Kidney (tissue), 22 donors: ENCODE measurements at places on chromosomes 13 and 19. TPM values are rescaled to one million over a fixed set of nuclear protein-coding genes. Genes with fewer than 3 reads are reported as not detected.
A peak's percentile ranks its signal among the peaks of the same experiment; 100 is the strongest.

DNA sequence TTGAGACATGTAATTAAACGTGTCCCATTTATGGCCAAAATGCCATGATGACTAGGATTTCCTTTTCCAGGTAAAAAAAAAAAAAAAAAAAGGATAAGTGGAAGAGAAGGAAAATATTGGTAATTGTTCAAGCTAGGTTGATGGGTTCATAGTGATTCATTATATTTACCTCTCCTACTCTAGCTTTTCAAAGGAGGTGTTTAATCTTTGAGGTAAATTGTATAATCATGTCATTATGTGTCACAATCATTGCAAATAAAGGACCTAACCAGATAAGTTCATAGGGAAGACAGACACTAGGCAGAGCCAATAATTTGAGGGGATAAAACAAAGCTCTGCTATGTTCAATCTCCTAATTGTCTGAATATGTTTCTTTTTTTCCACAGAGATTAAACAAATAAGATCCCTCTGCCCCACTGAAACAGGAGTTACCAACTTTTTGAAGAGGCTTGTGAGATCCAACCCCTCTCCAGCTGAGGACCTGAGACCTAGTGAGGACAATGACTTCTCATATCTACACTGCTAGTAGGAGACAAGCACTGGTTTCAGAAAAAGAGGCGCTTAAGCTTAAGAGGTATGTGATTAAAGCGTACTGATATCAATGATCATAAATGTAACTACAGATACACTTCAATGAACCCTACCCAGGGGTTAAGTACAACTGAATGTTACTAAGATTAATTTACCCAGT is 61.4 kb downstream of the USP12 start:
- no peak for DNase-seq

- no peak for DNase-seq
Measured at GRCh38 chr19:4115050-4115817, 8.7 kb downstream of the MAP2K2 start.

- no peak for DNase-seq
Measured at GRCh38 chr19:48442116-48443035, 3.4 kb upstream of the GRWD1 start.

The CCDC159 gene
- total RNA-seq: 28.9 TPM

DNA sequence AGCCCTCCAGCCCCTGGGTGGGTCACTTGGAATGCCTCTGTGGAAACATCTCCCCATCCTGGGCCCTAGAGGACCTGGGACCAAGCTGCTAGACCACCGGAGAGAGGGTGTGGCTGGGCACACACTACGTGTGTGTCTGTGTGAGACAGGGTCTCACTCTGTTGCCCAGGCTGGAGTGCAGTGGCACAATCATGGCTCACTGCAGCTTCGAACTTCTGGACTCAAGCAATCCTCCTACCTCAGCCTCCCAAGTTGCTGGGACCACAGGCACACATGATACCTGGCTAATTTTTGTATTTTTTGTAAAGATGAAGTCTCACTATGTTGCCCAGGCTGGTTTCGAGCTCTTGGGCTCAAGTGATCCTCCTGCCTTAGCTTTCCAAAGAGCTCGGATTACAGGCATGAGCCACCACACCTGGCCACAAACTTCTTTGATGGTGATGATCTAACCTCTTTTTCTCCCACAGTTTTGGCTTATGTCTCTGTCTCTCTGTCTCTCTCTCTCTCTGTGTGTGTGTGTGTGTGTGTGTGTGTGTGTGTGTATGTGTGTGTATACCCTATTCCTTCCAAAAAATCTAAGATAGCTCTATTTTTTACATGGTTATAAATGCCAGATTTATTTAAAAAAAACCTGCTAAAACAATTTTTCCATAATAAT is 32.1 kb upstream of the SLC7A9 start:
- DNase-seq: no peak

DNA sequence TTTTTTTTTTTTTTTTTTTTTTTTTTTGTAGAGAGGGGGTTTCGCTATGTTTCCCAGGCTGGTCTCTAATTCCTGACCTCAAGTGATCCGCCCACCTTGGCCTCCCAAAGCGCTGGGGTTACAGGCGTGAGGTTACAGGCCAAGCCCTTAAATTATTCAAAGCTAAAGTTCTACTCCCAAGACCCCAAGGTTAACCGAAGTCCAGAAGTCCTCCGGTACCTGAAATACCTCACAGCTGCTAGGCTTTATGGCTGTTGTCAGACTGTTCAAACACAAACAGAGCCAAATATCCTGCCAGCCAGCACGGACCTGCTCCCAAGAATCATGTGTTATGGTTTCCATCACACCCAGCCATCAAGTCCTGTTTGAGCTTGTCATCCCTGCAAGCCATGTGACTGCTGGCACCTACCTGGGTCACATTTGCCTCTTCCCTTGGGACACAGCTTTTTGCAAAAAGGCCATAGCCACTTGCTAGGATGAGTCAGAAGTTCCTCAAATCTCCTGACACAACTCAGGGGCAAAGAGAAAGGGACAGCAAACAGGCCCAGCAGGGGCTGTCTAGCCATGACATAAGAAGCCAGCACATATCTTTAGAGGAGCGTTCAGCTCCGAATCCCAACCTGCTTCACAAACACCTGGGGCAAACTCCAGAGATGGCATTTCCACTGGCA is 129.9 kb downstream of the FOXO1 start:
- DNase-seq: no peak

- DNase-seq: no peak
Measured at GRCh38 chr19:15118789-15119494, 11.7 kb downstream of the SYDE1 start.

- peak; percentile 84 for DNase-seq
Measured at GRCh38 chr19:35153701-35154524, 622 bp upstream of the FXYD5 start.

- no peak for DNase-seq
Measured at GRCh38 chr19:7916955-7917266, 2.3 kb downstream of the TGFBR3L start.

DNA sequence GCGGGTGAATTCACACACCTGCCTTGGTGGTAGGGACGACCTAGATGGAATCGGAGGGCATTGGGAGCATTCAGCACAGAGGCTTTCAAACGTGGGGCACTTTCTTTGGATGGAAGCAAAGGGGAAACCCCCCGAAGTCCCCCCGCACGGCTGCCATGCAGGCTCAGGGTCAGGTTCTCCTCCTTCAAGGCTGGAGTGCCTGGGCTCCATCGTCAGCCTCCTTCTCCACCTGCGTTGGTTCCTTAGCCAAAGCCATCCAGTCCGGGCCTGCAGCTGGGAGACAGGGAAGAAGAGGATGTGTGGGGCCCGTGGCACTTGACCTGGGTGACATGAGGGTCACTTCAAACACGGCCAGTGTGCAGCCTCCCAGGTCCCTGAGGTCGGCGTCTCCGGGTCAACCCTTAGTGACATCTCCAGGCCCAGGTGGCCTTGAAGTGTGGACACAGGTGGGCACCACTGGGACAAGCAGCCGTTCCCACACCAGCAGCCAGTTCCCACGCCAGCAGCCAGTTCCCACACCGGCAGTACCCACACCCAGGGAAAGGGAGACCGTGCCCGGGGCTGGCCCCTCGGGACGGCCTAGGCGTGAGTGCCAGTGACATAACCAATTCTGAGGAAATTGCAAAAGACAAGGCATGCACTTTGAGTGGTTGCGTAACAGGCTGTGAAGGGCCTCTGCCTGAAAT is 116.0 kb downstream of the SOX1 start:
- DNase-seq: no peak

GRCh38 chr19:12095111-12095790 is 30.7 kb downstream of the ZNF844 start:
- no peak for DNase-seq

DNA sequence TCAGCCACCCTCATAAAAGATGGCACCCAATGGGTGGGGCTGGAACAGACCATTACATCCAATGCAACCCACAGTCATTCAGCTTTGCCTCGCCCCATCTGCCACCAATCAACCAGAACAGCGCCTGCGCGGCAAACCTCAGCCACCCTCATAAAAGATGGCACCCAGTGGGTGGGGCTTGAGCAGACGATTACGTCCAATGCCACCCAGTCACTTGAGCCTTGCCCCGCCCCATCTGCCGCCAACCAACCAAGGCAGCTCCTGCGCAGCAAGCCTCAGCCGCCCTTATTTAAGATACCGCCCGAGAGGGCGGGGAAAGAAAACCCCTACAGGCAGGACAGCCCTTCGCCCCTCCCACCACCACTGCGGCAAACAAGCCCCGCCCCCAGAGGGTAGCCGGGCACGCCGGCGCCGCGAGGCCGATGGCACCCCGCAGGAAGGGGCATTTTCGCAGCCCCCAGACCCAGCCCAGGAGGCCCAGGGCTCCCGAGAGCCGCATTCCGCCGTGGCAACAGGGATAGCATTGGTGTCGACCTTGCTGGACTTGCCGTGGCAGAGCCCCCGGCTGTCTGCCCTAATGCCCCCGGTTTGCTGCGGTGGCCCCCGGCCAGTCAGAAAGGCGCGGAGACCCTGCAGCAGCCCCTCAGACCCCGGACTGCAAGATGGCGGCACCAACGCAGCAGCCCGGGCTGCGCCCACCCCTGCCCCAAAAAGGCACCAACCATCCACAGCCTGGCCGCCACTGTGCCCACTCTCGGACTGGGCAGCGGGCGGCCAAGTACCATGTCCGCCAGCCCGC is 675 bp downstream of the PEG3 start:
- DNase-seq: peak; percentile 99

- no peak for DNase-seq
Measured at GRCh38 chr19:6602729-6603114, 11.8 kb upstream of the CD70 start.

The LILRB1 gene
- total RNA-seq: 10.9 TPM

DNA sequence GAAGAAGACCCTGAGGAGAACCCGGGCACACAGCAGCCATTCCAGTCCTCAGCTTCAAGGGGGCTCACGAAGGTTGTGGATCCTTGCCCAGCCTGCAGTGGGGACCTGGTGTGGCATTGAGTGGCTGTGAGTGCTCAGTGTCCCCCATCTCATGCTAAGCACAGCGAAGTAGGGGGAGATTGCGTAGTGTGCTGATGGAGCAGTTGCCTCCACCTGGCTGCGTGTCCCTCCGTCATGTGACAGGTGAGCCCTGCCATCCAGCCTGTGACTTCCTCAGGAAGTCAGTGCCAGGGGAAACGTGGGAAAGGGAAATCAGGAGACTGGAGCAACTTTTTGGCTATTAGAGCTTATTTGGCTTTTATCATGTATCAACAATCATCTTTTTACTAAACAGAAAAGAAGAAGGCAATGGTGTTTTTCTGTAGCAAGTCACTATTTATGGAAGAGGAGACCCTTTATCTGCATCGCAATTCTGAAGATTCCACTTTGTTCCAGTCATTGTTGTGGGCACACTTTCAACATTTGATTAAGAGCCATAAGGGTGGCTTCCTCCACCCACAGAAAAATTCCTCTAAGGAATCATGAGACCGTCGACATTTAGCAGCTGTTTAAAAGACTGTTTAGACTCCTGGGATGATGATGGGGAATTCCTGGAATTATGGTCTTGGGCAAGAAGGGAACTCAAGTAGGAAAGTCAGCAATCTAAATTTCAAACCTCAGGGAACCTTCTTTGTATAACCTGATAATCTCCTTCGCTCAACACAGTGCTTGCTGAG is 126.8 kb upstream of the SPATA13 start:
- DNase-seq: no peak

The BEST2 gene
- not detected for total RNA-seq

The FFAR3 gene
- not detected for total RNA-seq

The SPIB gene
- total RNA-seq: 1.1 TPM

DNA sequence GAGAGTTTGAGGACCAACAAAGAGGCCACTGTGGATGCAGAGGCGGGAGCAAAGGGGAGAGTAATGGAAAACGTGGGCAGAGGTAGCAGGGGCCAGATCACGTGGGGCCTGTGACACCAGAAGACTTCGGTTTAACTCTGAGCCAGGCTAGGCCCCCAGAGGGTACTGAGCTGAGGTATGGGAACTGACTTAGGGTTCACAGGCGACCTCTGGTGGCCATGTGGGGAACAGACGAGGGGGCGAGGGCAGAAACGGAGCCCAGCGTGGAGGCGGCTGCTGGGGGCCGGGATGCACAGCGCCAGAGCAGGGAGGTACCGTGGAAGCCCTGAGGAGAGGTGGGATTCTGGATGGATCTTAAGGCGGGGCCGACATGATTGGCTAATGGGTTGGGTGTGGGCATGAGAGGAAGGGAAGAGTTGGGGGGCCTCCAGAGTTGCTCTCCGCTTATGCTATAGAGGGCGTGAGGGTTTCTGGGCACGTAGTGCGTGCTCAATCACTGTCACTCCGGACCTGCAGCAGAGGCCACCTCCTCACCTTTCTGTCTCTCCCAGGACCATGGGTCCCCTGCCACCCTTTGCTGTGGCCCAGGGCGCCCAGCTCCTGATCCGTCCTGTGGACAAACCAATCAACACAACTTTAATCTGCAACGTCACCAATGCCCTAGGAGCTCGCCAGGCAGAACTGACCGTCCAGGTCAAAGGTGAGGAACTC is 13.7 kb downstream of the PVR start:
- DNase-seq: peak; percentile 74

DNA sequence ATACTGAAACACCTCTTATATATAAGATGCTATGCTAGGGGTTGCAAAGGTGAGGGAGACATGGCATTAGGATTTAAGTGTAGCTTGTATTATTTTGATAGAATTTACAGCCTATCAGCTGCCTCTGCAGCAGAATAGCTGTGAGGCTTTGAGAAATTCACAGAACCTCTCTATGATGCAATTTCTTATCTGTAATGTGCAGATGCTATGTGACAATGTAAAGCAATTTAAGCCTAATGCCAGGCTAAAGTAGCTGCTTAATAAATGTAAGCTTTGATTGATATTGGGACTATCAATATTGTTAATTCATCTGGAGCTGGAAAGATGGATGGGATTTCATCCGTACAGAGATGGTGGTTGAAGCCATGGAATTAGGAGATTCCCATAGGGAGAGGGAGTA is 1.6 kb downstream of the ADGRE3 start:
- DNase-seq: no peak

DNA sequence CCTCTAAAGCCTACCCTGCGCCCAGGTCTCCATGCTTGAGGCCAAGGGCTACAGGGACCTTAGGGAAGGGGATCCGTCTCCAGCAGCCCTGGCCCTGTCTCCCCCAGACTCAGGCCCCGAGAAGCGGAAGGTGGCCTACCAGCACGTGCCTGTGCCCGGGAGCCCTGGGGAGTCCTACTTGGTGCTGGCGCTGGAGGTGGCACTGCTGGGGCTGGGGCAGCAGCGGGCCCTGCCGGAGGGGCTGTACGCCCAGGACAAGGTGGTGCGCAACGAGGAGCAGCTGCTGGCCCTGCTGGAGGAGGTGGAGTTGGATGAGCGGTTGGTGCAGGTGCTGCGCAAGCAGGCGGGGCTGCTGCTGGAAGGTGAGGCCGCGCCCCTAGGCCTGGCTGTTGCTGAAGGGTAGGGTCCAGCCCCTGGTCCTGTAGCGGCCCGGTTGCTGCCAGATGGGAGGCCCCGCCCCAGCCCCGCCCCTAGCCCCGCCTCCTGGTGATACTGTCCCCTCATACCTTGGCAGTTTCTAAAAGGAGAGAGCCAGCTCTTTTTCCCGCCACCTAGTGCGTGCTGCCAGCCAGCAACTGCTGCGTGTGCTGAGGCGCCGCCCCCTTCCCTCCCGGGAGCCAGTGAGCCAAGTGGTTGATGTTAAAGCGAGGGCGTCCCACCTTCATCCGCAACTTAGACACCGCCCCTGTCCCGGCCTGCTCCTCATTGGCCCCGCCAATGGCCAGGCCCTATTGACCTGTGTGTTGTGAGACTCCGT is 22.6 kb downstream of the ZSWIM4 start:
- peak; percentile 77 for DNase-seq
